ENCODE measurements at places on chromosomes 2 and 18.

DNA sequence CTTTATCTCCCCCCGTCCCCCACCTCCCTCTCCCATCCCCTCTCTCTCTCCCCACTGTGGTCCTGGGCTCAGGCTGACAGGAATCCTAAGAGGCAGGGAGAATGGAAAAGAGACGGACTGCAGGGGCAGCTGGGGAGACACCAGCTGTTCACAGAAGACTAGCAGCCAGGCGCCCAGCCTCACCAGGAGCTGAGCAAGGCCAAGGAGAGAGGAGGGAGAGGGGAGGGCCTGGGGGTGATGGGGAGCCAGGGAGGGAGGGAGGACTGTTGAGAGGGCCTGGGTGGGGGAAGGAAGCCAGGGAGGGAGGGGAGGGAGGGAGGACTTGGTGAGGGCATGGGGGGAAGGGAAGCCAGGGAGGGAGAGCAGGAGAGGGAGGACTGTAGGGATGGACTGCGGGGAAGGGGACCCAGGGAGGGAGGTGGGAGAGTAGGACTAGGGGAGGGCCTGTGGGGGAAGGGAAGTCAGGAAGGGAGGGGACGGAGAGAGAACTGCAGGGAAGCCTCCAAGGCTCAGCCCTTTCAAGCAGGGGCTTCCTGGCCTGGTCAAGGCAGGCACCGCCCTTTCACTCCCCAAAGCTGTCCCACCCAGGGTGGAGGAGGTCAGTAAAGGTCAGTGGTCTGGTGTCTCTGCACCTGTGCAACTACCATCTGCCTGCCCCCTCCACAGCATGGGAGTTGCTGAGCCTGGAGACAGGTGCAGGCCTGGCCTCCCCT is 517.7 kb upstream of the MYT1L start:
- DNase-seq, result no peak

DNA sequence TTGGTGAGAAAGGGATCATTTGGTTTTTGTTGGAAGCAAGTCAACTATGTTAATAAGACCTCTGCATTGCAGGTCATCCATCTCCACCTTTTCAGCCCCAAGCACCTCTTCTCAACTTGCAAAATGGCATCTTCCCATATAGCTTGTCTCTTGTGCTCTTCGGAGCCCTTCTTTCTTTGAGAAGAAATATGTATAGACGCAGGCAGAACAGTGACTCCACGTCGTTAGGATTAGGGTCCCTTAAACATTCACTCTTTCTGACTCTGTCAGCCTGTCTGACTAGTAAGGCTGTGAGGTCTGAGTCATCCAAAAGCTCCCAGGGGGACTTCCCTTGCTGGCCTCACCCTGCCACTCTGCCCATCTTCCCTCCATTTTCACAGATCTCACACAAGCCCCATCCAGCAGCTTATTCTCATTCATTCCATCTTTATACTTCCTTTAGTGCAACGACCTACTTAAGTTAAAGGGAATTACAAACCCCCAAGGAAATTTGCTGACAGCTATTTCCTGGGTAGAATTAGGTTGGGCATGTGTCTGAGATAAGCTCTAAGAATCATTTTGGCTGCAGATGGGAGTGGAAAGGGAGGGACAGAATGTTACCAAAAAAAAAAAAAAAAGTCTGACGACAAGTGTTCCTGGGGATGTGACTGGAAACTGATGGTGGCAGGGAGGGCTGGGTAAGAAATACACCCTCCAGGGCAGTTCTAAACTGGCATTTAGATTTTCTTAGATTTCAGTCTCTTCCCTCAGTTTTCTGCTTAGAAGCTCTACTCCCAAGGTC is 37.7 kb upstream of the MEX3C start:
- peak; percentile 32 for DNase-seq

- DNase-seq, result no peak
Observed at GRCh38 chr2:71846669-71847291, 300.9 kb downstream of the CYP26B1 start.

GRCh38 chr2:197152451-197153228 is 157.9 kb downstream of the ANKRD44 start:
- DNase-seq, result no peak

GRCh38 chr2:162091325-162092007 is 17.5 kb upstream of the DPP4 start:
- no peak for DNase-seq

All from urothelium cell line (cell line).